ENCODE measurements at places on chromosomes 2 and 18. TPM values are rescaled to one million over a fixed set of nuclear protein-coding genes. Genes with fewer than 3 reads are reported as not detected.

TSHZ1 gene
- total RNA-seq = 6.6 TPM

DHX57 gene
- total RNA-seq = 19.5 TPM

LOXHD1 gene
- total RNA-seq = not detected

C1D gene
- total RNA-seq = 27.6 TPM
